D341Med (cell line): ENCODE measurements at places on chromosomes 7 and 10.

GRCh38 chr10:49309691-49310411 lies 10.9 kb downstream of the C10orf71 start:
- DNase-seq = no peak

DNA sequence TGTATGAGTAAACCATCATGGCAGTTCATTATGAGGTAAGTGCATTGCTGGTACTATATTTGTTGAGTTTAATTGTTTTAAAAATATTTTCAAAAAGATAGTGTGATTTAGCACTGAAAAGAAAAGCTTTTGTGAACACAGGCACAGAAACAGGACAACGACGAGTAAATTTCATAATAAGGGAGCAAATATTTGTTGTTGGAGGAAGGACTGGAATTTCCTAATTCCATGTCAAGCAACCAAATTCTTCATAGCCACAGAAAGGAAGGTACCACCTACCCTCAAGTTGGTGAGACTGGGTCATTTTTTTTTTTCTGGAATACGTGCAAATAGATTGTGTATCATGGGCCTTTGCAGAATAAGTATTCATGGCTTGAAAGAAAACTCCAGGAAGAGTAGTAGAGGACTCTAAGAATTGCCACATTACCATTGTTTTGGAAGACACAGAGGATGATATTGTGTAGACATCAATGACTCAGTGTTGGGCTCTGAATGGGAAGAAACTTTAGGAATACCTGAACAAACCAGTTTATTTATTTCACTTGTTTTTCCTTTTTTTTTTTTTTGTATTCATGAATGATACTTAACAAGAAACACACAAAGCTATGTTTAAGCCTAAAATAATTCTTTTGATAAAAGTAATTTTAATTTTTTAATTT lies 7.8 kb downstream of the UBE2D4 start:
- DNase-seq = no peak

GRCh38 chr7:52669031-52669430 lies 366.4 kb upstream of the POM121L12 start:
- DNase-seq = no peak

GRCh38 chr10:99767901-99768300 lies 14.5 kb upstream of the ABCC2 start:
- DNase-seq = no peak

GRCh38 chr7:119571666-119572065 lies 701.3 kb upstream of the KCND2 start:
- DNase-seq = no peak
